CD4-positive, alpha-beta T cell treated with Interleukin-21 for 1 hour (primary cell): ENCODE measurements at places on chromosomes 5 and 9.

DNA sequence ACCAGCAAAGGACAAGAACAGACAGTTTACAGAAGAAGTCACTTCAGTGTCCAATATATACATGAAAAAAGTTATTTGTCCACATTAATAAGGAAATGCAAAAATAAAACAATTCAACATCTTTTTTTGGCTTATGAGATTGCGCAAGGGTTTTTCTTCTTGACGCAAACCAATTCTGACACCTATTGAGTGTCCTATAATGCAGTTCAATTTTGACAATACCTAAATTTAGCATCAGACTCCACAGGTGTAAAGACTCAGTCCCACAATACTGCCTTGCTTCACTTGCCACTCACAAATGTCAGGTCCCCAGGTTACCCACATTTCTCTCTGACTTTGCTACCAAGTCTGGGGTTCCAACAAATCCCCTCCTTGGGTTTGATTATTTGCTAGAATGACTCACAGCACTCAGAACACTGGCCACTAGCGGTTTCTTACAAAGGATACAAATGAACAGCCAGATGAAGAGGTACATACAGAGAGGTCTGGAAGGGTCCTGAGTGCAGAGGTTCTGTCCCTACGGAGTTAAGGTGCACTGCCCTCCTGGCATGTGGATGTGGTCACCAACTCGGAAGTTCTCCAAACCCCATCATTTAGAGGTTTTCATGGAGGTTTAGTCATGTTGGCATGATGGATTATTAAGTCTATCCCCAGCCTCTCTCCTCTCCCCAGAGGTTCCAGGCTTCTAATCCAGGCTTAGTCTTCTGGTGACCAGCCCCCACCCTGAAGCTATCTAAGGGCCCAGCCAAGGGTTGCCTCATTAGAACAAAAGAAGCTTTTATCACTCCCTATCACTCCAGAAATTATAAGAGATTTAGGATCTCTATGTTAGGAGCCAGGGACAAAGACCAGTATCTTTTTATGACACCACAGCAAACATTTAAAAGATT, 27.0 kb upstream of the SLC22A5 start:
- no peak for DNase-seq

DNA sequence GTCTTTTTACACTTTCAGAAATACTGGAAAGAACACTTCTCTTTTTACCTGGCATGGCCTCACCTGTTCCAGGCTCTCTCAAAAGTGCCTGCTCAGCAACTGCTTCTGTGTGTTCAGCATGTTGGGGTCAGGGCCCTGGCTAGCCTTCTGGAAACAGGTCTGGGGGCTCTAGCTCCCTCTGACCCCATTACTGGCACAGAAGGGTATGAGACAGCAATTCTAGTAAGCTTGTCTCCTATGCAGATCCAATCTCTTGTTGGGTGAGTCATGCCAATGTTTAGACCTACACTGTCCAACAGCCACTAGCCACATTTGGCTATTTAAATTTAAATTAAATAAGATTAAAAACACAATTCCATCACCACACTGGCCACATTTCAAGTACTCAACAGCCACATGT, 80.8 kb downstream of the MAPKAP1 start:
- no peak for DNase-seq

DNA sequence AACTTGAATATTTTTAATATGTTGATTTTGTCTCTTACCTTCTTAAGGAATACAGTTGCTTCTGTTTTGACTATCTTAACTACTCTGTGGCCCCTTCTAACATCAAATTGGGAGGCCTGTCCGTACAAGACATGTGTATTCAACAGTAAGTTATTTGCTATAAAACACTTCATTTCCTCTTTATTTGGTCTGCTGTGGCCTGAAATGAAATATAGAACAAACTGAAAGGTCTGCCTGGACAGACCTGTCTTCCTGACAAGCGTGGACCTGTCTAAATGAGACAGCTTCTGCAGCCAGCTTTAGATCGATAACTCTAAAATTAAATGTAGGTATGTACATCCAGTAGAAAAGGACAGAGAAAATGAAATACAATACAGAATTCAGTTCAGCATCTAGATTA, 2.2 kb upstream of the LPAR1 start:
- no peak for DNase-seq

DNA sequence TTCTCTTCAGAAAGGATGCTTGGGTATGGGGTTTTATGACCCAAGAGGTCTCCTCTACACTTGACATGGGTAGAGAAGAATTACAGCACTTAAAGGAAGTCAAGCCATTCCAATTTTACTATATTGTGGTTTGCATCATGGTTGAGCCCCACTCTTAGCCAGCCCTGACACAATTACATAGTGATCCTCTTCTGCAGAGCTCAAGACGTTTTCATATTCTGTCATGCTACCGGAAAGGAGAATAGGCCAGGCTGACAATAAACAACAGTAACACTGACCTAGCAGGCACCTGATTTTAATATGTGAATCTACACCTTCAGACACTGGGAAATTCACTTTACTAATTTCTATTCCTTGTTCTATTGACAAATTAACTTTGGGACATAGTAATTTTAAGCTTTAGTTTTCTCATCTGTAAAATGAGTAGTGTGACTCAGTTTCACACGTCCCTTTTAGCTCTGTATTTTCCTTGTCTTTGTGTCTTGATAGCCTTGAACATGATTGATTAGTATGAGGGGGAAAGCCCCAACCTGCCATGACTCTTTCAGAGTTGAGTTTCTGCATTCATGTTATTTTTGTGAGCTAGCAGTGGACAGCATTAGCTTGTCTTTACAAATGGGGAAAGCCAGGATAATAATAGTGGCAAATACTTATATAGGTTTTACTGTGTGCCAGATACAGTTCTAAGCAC, 83.8 kb downstream of the SV2C start:
- no peak for DNase-seq

DNA sequence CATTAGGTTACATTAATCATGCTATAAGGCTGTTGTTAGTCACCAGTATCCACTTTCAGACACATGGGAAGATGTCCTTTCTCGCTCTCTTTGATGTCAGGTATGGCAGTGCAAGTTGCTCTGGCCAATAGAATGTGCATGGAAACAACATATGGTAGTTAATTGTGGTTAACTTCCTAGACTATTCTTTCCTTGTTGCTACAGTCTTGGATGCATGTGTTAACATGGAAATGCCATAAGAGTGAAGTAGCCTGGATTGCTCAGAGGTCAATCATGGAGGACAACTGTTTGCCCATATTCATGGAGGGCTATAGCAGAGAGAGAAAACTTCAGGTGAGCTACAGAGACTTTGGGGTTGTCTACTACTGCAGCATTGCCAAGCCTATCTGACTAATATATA, 245.8 kb upstream of the GAS1 start:
- DNase-seq = no peak

- no peak for DNase-seq
Observed at GRCh38 chr5:159422910-159423309, 92.6 kb upstream of the IL12B start.

DNA sequence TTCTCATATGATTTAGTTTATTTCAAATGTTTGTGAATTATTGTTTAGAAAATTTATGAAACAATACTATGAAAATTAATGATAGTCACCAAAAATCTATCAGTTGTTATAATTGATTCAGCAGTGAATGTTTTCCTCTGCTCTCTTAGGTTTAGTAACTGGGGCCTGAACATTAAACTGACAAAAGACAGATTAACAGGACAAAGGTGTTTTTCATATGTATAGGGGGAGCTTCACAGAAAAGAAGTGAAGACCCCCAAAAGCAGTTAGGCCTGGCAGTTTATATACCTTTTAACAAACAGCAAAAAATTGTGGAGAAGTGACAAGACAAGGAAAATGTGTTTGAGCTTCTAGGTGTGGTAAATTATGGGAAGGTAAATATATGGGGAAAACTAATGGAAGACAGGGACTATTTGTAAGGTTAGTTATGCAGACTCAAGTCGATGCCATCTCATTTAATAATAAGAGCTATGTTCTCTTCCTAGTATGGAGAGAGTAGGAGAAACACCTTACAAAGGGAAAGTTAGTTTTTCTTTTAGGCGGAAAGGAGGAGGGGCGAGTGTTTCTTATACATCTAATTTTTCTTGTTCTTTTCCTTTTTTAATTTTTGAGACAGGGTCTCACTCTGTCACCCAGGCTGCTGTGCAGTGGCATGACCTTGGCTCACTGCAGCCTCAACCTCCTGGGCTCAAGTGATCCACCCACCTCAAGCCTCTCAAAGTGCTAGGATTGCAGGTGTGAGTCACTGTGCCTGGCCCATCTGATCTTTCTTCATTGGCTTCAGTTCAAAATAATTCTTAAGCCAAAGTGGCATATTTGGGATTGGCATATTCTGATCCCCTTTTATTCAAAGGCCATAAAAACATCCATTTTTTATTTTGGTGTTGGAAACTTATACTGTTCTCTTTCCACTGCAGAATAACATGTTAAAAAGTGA, 77.8 kb downstream of the C9orf153 start:
- DNase-seq = no peak

- DNase-seq = no peak
Observed at GRCh38 chr5:139121120-139121519, 77.0 kb downstream of the SIL1 start.

GRCh38 chr9:136205707-136205992, 722 bp upstream of the LHX3 start:
- DNase-seq = no peak

DNA sequence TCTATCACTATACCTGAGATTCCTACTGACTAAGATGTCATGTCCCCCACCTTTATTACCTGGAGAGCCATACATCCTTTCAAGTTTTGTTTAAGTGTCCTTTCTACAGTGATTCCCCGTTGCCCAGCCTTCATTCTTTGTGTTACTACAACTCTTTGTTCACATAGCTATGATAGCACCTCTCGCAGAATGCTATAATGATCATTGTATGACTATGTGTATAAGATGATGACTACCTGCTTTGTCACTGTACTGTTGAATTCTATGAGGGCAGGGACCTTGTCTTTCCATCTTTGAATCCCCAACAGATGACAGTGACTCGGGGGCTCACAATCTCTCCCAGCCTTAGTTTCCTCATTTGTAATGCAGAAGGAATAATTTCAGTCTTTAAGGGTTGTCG, 361.2 kb downstream of the NPR3 start:
- no peak for DNase-seq

DNA sequence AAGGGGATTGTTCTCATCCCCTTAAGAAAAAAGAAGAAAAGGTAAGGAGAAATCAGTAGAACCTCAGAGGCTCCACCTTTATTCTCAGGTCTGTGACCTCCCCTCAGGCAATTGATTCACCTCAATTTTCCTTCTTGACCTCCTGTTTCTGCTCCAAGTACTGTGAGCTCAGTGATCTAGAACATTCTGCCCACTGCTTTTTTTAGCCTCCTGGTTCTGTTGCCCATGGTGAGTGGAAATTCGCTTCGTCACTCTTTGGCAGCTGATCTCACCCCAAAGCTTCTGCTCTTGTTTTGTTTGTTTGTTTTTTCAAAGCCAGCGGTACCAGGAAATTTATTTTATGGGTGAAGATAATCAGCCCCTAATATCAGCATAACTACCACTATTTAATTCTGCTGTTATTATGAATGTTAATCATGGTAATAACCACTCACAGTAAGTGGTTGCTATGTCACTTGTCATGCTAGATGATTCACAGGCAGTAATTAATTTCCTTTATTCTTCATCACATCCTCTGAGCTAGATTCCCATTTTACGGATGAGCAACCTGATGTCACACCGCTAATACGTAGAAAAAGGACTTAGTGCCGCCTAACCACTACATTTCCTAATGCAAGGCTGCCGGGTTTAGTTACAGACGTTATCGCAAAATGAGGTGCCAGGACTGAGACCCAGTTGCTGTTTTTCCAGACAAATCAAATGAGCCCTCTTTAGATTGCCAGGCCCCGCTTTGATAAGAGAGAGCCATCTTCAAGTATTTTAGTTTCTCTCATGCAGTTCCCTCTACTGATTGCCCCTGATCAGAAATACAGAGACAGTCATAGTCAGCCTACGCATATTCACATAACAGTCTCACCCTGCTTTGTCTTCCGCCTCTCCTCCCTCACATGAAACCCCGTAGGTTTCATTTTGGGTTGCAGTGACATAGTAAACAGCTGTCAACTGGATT, 78.2 kb downstream of the CYFIP2 start:
- DNase-seq = peak; percentile 31

DNA sequence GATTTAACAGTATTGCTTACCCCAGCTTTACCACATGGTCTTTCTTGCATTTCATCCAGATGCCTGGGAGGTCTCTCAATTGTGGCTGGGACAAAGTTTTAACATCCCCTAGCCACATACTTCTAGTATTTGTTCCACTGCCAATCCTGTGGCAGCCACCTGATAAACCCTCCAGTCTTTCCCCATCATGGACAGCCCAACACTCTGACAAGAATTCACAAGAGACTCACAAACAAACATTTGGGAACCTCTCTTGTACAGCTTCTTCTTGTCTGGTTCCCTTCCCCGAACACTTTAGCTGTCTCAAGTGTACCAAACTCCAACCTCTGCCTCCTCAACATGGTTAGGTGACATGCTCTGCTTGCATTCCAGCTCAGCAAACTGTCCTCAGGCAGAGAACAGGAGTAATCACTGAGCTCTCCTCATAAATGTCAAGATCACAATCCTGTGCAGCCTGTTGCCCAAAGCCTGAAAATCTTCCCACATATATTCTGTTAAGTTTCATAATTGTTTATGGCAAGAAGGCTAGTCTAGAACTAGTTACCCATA, 59.7 kb downstream of the STRBP start:
- no peak for DNase-seq

- no peak for DNase-seq
Observed at GRCh38 chr9:99811598-99812383, 9.9 kb upstream of the NR4A3 start.

DNA sequence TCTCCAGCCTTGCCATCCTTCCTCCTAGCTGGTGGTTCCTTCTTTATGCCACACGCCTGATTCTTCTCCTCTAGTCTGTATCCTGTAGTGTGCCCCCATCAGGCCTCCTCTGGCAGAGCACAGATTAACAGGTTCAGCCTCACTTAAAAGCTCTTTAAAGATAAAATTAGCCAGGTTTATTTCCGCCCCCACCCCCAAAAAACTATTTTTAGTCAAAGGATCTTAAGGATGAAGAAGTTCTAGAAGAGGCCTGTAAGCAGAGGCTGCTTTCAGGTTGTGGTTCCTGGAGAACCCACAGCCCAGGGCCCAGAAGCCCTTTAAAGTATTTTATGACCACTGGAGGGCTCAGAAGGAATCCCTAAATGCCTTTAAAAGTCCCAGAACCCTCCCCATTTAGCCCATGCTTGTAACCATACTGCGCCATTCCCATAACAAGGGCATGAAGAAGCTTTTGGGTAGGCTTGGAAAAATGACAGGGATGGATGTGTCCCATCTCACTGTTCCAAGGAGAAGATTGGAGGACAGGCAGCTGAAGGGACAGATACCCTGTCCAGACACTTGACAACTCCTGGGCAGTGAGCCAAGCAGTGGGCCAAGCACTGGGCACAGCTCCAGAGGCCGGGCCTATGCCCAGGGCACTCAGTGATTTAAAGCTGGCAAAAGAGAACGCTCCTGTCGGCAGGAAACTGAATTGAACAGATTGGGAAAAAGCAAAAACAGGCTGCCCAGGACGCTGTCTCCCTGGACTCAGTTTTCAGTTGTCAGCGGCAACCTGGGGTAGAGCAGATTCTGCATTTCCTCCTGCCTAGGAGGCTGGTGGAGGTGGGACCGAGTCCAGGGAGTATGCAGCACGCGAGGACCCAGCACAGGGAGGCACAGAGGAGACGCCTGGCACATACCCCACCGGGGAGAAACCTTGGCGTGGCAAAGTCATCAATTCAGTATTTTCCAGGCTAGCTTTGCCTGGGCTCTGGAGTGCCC, 106.3 kb upstream of the SSBP2 start:
- no peak for DNase-seq
